SK-N-SH treated with all-trans-retinoic acid at 6 μM for 48 hours (cell line): ENCODE measurements at places on chromosomes 6 and 20.
A peak's percentile ranks its signal among the peaks of the same experiment; 100 is the strongest.

DNA sequence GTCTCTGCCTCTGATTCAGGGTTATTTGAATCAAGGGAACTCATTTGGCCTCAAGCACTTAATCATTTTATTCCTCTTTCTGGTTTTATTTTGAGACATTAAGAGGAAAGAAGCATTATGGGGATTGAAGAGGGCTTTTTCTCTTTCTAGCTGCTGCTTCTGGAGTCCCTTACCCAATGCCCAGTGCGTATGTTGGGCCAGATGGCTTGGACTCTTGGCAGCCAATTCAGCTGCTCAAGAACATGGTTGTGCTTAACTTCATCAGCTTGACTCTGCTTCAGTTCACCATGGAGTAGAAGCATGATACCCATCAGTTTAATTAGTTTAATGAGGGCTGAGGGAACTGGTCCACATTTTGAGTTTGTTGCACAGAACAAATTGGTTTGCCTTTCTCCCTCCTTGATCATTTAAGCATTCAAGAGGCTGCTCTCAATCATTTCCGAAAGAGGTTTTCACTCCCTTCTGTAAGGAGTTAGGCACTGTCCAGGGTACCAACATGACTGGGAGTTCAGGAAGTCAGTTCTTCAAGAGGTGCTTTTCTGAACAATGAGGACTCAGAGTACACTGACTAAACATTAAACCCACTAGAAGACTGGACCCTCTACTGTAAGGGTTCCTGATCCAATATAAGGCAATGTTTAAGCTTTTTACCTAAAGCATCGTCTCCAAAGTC is 14.6 kb downstream of the PDYN start:
- ATAC-seq: no peak

- no peak for ATAC-seq
These were observed 809 bp downstream of the HLA-G start for GRCh38 chr6:29828471-29828797.

- no peak for ATAC-seq
These were observed at the start of gene NPEPL1 for GRCh38 chr20:58692579-58693225. Gene NPEPL1, plus strand, starts transcription at chr20:58692800. Its CDS starts 101 bp downstream, at chr20:58692901.

DNA sequence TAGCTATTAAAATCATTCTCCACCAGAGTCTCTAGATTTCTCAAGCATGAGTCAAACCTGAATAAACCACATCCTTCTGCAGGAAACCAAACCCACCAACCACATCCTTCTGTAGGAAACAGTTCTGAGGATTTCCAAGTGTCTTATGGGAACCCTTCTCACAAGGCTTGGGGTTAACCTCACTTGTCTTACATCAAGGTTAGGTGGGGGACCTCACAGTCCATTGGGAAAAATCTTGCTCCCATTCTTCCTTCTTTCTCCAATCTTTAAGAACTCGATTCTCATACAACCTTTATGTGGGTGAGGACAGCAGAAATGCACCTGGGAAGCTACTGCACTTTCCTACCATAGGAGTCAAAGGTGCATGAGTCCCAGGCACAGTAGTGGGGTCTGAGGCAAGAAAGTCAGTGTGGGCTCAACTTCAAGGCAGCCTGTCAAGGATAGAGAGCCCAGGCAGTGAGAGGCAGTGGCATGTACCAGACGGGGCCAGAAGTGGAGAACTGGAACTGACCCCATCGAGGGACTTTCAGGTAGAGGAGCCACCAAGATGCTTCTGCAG is 114.5 kb downstream of the SLC22A3 start:
- peak; percentile 77 for ATAC-seq

- no peak for ATAC-seq
These were observed 85.5 kb upstream of the RPS6KA2 start for GRCh38 chr6:166712286-166713228.

DNA sequence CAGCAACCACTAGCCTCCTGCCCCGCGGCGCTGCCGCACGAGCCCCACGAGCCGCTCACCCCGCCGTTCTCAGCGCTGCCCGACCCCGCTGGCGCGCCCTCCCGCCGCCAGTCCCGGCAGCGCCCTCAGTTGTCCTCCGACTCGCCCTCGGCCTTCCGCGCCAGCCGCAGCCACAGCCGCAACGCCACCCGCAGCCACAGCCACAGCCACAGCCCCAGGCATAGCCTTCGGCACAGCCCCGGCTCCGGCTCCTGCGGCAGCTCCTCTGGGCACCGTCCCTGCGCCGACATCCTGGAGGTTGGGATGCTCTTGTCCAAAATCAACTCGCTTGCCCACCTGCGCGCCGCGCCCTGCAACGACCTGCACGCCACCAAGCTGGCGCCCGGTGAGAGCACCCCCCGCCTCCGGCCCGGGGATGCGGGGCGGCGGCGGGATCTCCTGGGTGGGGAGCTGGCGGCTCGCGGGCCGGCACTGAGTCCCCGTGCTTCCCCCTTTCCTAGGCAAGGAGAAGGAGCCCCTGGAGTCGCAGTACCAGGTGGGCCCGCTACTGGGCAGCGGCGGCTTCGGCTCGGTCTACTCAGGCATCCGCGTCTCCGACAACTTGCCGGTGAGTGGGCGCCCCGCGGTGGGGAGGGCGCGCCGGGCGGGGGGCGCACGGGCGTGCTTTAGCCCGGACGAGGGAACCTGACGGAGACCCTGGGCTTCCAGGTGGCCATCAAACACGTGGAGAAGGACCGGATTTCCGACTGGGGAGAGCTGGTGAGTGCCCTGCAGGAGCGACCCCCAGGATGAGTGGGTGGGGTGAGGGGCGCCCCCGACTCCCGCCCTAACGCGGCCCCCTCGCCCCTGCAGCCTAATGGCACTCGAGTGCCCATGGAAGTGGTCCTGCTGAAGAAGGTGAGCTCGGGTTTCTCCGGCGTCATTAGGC is 585 bp downstream of the PIM1 start:
- ATAC-seq: peak; percentile 61

- ATAC-seq: no peak
These were observed 56.2 kb downstream of the KIF13A start for GRCh38 chr6:17931227-17931626.

GRCh38 chr6:79215213-79215824 is 19.2 kb downstream of the HMGN3 start:
- no peak for ATAC-seq

GRCh38 chr6:115634887-115635286 is 425.8 kb downstream of the FRK start:
- ATAC-seq: no peak
